ENCODE measurements at places on chromosomes 11 and 22.

DNA sequence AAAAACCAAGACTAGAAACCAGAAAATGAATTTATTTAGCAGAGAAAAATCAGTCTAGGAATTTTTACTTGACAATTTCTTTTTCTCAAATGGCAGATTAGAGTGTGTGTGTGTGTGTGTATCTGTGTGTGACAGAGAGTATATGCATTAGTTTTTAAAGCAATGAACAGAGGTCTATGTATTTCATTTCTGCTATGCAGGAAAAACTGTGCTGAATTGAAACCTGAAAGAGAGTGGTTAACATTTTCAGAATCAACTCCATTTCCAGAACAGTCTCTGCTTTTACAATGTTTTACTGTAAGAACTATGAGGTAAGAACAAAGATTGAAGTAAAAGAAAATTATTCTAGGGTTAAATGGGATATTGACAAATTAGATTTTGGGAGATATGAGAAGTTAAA lies 114.8 kb downstream of the GRM5 start:
- no peak for DNase-seq

GRCh38 chr22:27554106-27554811 lies 247.3 kb downstream of the MN1 start:
- no peak for DNase-seq

DNA sequence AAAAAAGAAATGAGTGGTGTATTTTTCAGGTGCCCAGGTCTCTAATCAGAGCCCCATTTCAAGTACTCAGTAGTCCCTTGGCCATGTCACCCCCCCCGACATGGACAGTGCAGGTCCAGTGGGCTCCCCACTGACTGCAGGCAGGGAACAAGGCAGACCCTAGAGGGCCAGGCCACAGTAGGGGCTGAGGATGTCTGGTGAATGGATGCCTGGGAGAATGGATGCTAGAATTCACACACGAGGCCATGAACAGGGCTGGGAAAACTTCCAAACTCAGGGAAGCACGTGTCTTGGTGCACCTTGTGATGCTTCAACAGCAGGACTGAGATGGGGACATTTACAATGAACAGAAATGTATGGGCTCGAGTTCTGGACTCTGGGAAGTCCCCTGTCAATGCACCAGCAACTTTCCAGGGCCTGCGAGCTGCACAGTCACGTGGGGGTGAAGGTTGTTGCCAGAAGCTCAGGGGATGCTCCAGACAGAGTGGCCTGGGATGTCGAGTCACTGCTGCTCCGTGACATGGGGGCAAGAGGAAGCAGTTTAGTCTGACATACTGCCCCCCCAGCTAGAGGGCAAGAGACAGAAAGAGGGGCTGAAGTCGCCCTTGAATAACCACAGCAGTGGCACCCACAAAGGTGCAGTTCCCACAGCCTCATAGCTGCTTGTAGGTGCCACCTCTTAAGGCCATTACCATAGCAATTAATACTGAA lies 3.1 kb downstream of the APOBEC3G start:
- DNase-seq: no peak

DNA sequence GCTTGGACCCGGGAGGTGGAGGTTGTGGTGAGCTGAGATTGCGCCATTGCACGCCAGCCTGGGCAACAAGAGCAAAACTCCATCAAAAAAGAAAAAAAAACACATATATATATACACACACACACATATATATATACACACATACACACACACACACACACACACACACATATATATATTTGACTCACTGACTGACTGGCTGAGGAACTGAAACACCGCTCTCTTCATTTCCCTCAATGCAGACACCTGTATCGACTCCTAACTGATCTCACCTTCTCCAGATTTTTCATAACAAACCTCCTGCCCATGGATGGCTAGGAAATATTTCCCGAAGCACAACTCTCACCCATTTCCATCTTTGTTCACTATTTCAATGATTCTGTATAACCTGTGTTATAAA lies 140.7 kb upstream of the ANO3 start:
- DNase-seq: no peak

DNA sequence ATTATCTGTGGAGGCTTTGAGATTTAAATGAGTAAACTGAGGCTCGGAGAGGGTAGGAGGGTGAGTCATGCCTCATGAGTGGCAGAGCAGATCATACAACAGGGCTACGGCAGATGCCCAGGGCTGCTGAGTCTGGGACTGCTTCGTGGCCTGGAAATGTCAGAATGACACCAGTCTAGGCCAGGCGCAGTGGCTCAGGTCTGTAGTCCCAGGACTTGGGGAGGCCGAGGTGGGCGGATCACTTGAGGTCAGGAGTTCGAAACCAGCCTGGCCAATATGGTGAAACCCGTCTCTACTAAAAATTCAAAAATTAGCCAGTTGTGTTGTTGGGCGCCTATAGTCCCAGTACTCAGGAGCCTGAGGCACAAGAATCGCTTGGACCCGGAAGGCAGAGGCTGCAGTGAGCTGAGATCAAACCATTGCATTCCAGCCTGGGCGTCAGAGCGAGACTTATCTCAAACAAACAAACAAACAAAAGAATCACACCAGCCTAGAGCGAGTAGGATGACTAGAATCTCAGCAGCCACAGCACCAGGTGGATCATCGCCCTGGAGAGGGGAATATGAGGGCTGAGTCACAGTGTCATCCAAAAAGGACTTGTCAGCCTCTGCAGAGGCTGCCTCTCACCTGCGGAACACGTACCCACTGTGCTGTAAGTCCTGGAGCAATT lies 48.6 kb upstream of the ADA2 start:
- no peak for DNase-seq

- peak; percentile 81 for DNase-seq
These were observed 53.7 kb downstream of the PARVA start for GRCh38 chr11:12430954-12431595.

- DNase-seq: no peak
These were observed 128.6 kb downstream of the RRAS2 start for GRCh38 chr11:14230407-14230806.

- DNase-seq: no peak
These were observed 32.3 kb downstream of the MIAT start for GRCh38 chr22:26689513-26690301.

GRCh38 chr22:32660292-32660691 lies 141.2 kb upstream of the TIMP3 start:
- peak; percentile 66 for DNase-seq

Data from heart left ventricle (tissue), 16 donors.